ENCODE measurements at places on chromosomes 1 and 21.

DNA sequence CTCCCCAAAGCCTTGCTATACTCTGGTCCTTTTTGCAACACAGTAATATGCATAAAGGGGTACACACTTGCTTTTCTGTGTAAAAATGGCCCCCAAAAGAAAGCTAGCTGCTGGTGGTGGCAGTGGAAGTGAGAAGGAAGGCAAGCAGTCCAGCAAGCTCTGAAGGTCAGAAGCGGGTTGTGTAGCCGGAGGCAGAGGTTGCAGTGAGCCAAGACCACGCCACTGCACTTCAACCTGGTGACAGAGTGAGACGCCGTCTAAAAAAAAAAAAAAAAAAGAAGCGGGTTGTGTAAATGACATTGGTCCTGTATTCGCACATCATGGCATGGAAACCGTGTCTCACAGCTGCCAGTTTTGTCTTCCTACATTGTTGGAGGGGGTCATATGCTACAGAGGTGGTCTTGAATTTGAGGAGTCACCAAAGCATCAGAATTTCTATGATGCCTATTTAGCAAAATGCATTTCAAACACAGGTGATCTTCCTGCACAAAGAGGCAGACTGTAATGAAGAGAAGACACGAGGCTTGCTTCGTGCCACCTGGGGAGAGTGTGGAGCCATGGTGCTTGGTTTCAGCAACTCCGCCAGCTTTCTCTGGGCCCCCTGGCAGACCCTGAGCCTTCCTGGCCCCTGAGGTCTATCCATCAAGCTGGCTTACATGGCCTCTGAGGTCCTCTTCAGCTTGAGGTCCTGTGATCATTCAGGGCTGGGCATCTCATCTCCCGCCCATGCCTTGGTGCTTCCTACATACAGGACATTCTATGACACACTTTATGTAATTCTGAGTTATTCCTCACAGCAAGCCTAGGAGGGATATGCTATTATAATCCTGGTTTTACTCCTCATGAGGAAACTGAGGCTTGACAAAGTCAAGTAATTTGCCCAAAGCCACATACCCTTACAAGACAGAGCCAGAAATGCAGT is 71.0 kb downstream of the TOMM20 start:
- no peak for DNase-seq

DNA sequence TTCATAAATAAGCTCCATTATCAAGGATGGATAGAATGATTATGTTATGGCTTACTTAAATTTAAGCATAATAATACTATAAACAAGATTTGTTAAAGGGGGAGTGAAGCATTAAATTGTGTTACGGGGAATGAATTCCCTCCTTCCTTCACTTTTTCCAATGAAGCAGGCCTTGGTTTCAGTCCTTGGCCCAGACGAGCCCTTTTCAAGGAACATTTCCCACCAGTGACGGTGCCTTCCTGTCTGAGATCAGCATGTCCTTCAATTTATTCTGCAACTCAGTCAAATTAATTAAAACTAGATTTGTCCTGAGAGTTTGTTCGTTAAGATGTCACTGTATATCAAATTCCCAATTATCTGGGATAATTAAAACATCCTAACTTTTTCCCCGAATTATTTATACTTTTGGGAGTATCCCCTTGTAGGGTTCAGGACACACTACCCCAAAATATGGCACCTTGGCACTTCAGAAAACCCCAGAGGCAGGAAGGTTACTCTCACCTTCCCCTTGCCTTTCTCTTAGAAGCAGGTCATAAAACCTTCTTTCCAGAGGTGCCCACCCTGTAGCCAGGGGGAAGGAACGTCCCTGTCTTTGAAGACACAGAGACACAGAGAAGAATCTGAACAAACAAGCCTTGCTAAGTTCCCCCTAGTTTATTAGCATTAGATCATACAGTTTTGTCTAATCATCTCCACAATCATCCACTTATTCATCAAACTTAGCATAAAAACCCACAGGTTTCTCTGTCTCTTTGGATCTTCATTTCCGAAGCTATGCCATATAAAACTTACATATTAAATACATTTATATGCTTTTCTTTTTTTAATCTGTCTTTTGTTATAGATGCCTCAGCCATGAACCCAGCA is 86.2 kb upstream of the ARHGAP29 start:
- no peak for DNase-seq

DNA sequence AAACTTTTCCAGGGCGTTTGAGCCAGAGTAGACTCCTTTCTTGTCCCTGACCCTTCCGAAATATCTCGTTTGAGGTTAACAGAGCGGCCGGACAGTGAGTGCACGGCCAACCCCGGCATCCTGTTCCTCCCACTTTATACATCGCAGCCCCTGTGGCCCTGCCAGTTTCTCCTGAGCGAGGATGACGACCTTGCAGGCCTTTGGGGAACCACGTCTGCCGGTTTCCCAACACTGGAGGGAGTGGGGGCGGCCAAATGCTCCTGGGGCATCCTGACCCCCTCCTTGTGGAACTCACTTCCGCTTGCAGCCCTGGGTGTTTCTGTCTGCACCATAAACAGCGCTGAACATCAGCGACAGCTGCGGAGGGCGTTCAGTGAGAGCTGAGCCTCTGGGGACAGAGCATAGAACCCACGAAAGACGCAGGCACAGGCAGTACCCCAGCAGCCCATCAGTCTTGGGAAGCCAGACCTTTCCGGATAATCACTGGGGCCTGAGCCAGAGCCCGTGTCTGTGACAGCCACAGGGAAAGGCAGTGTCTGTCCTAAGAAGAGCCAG is 4.8 kb upstream of the KCNAB2 start:
- DNase-seq, result no peak

DNA sequence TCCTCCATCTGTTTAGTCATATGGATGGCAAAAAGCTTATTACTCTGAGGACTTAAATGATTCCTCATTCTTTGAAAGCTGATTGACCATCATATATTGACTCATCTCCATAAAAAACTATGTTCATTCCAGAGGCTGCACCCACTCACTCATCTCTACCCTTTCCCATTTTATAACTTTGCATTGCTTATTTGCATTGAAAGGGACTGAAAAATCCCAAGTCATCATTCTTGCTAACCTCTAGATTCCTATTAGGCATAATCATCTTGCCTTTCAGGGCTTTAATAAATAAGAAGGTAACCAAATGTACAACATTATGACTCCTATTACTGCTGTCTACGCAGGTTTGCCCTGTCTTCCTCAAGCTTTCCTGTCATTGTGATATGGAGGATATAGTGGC is 1180.3 kb upstream of the B3GALT2 start:
- no peak for DNase-seq

All from stimulated activated CD4-positive, alpha-beta T cell treated with anti-CD3 and anti-CD28 coated beads, Interleukin-2, amount 100 ng/mL, for 48 hours (primary cell).